Fibroblast of the aortic adventitia (primary cell): ENCODE measurements at places on chromosomes 7 and 10. TPM values are rescaled to one million over a fixed set of nuclear protein-coding genes. Genes with fewer than 3 reads are reported as not detected.

The BAMBI gene
- total RNA-seq = 1.4 and 12.8 TPM in 2 replicates

The HOGA1 gene
- 0.08 and 0.72 TPM in 2 replicates for total RNA-seq

The PON1 gene
- not detected in 2 replicates for total RNA-seq

The DMBT1 gene
- under 0.01 and 0.08 TPM in 2 replicates for total RNA-seq

The MAGI2 gene
- 16.1 and 25.5 TPM in 2 replicates for total RNA-seq

The PRSS1 gene
- not detected in 2 replicates for total RNA-seq

The BEND7 gene
- total RNA-seq = 2.6 and 3.2 TPM in 2 replicates

DNA sequence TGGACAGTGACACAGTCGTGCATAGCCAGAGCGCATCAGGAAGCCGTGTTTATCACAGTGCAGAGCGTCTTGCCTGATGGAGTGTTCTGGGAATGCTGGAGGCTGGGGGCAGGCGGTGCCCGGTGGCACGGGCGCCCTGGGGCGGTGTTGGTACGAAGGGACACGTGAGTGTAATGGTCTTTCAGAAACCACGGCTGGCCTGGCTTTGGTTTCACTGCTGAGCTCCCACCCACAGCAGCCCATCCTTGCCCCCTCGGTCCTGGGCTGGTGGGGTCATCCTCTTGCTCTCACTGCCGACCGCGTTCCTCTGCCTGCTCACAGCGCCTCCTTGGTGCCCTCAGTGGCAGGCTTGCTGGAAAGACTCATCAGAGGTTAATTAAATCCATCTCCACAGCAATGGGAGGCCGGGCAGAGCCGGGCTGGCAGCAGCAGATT lies 50.6 kb downstream of the NKX6-2 start:
- DNase-seq = no peak

GRCh38 chr10:1136268-1136667 lies 80.1 kb downstream of the WDR37 start:
- no peak for DNase-seq

DNA sequence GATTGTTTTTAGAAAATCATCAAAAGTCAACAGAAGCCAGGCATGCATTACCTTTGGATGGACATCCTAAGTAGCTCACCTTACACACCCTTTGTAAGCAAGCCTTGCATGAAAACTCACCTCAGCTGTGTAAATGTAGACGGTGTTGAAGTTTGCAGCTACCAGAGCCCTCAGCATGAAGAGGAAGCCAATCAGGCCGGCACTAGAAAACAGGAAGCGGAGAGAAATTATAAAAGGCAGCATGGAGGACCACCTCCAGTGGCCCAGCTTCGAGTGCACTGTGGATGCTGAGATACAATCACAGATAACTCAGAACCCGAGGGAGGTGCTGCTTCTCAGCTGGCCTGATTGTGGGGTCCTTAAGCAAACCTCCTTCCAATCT lies 75.3 kb downstream of the SVOPL start:
- no peak for DNase-seq

DNA sequence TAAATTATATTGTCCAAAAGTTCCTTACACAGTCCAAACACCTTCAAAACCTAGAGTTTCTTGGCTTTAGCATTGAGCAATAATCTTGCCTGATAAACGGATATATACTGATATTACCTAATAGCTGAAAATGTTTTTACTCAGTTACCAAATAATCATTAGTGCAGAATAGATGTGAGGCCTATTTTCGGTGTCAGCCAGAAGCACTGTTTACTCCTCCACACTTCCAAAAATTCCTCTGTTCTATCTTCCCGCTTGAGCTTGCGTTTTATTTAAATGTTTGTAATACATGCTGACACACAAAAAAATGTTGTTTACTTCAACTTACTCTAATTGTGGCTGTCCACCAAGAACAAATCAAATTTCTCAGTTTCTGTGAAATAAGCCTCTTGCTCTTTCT lies 606.2 kb upstream of the TEX47 start:
- DNase-seq = no peak

DNA sequence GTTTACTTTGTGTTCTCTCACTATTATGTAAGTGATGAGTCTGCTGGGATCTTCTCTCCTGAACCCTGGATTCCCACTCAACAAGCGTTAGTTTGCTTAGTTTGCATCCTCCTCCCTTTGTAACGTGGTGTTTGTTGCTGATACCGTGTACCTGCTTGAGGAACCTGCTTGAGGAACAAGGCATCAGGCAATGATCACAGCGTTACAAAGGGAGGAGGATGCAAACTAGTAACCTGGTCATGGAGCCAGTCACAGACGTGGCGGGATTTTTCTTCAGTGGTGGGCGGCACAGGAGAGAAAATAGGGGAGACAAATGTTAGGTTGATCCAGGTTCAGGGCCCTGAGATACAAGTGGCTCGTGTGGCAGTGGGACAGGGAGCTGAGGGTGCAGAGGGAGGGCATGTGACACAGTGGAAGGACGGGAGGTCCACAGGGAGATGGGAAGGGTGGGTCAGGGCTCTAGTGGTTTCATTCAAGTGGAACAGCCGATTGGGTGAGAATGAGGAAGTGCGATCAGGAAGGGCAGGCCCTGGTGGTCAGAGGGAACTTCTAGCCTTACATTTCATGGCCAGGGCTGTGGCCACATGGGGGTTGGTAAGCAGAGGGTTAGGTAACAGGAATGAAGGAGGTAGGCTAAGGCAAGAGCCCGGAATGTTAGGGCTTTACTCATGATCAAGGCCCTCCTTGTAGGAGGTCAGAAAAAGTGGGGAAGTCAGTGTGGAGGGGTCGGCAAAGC lies 38.0 kb downstream of the SNX10 start:
- no peak for DNase-seq

DNA sequence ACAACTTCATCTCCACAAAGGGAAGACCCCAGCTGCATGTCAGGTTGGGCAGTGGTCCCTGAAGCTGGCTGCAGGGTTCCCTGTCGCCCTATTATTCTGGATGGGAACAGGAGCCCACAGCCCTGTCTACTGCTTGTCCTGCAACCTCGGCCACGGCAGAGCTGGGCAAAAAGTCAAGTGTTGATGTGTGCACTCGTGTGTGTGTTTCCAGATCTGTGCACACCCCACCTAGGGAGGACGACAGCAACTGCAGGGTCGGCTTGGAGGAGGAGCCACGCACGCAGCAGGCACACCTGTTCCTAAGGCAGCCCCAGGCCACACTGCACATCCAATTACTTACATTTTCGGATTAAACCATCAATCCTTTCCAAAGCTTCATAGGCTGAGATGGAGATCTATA lies 23.6 kb downstream of the PITRM1 start:
- DNase-seq = no peak

DNA sequence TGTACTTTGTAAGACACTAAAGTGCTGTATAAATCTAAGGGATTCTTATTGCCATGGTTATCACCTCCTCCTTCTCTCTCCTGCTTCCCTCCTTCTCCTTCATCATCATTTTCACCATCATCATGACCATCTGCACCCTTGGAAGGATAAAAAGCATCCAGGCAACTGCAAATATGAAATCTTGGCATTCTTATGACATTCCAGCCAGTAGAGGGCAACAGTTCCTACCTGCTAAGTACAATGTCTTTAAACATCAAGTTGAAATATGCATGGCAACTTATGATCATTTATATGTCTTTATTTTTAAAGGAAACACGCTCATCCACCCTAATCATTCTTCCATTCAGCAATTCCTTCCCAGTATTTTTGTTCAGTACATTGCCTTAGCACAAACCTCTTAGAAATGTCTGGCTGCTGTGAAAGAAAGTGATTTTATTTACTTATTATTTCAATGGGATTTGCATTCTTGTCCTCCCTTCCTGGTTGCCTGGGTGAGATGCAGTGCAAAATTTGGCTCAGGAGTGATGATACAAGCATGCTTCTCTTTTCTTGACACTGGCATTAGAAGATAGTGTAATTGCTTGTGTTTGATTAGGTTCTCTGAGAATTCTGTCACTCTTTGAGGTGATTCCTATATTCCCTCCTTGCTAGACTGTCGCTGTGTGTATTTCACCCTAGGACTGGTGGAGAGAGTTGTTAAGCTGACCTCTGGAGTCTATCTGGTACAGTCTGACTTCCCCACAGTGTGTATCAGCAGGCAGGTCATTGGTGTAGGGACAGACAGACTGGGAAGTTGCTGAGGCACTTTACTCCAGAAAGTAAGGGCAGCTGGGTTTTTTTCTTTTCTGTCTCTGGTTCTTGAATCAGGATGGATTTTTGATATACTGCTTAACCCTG lies 188.5 kb upstream of the BMPER start:
- peak; percentile 83 for DNase-seq

DNA sequence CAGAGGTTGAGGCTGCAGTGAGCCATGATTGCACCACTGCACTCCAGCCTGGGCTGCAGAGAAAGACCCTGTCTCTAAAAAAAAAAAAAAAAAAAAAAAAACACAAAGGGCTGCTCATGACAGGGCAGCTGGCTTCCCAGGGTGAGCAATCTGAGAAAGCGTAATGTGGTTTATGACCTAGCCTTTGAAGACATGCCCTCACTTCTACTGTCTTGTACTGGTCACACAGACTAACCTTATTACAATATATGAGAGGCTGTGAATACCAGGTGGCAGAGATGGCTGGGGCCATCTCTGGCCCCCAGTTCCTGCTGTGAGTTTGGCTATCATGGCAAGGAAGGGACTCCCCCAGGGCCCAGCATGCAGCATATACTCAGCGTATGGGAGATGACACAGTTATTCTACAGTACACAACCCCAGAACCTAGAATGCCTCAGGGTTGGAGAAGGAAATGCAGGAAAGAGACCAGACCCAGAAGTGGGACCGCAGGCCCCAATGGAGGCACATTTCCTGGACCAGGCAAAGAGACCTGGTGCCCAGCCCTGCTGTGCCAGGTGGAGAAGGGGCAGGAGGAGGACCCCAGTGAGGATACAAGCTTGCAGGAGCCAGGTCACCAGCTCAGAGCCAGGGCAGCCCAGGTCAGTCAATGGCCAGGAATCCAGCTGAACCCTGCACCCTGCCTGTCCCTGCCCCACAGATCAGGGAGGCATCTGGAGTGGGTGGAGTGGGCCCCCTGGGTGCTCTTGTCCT lies 26.3 kb downstream of the NPTX2 start:
- DNase-seq = no peak

- DNase-seq = no peak
These were observed 1024.2 kb downstream of the GRM8 start for GRCh38 chr7:126228356-126229061.

- DNase-seq = no peak
These were observed 80.9 kb upstream of the CDK6 start for GRCh38 chr7:92917230-92917629.

DNA sequence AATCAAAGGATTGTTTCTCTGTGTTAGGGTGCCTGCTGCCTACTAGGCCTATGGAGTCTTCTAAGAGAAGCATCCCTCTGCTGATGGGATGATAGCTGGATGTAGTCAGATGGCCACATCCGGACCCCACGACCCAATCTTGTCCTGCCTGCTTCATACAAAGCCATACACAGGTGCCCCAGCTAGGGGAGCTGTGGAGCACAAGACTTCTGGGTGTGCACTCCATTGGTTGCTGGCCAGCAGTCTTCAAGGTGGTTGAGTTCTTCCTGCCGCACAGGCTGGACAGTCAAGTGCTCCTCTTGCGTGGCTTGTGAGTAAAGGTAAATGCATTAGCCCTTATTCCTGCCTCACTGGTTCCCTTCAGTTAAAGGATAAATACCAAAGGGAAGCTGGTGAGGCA lies 120.2 kb downstream of the TEX36 start:
- DNase-seq = no peak

DNA sequence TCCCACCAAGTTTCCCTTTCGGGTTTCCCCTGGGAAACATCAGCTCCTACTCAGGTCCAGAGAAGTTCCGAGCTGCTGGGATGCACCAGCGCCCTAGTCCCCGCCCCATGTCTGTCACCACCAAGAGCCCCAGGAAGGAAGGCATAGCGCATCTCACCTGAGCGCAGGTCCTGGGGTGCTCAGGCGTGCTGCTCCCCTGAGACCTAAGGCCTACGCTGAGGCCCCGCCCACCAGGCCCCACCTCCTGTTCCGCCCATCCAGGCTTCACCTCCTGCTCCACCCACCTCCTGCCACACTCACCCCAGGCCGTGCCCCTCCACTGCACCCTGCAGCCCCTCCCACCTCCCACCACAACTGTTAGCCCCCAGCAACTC lies 1.2 kb upstream of the TFR2 start:
- no peak for DNase-seq

GRCh38 chr10:94193466-94193924 lies 169.2 kb downstream of the NOC3L start:
- DNase-seq = peak; percentile 95

DNA sequence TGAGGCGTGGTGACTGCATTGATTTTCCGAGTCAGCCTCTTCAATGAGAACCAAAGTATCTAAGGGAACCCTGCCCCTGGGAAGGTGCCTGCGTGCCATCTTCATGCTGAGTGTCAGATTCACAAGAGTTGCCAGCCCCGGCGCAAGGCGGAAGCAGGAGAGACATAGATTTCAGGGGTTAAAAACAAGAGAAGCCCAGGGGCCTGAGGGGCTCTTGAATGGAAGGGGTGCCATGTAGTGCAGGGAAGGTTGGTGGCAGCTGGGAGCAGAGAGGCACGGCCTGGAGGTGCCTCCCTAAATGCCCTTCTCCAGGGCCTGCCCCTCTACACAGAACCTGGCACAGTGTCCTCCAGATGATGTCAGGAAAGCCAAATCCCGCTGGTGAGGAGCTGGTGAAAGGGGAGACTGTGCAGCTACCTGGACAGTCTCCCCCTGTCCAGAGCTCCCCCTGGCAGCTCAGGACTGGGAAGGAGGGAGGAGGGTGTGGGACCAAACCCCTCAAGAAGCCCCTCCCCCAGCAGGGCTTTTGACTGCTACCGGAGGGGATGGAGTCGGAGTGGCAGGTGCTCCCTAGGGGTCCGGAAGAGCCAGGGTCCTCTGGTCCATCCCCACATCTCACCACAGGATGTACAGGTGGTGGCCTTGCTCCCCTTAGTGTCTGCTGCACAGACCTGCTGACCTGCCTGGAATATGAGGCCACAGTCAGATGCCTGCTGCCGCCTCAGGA lies 137.9 kb downstream of the TCERG1L start:
- no peak for DNase-seq

- peak; percentile 85 for DNase-seq
These were observed 33.5 kb downstream of the HYCC1 start for GRCh38 chr7:22980422-22980821.

GRCh38 chr10:11782793-11783557 lies 40.2 kb upstream of the PROSER2 start:
- DNase-seq = peak; percentile 74

GRCh38 chr10:119120413-119120867 lies 16.5 kb downstream of the DENND10 start:
- DNase-seq = no peak

GRCh38 chr7:103989200-103989784 lies at the start of gene RELN:
TSS of gene RELN (minus strand) at chr7:103989658. CDS start at chr7:103989356, 302 bp downstream.
- peak; percentile 22 for DNase-seq

GRCh38 chr7:25313526-25313925 lies 85.2 kb upstream of the NPVF start:
- no peak for DNase-seq
